Foreskin keratinocyte (primary cell): ENCODE measurements at places on chromosomes 16 and 17.

DNA sequence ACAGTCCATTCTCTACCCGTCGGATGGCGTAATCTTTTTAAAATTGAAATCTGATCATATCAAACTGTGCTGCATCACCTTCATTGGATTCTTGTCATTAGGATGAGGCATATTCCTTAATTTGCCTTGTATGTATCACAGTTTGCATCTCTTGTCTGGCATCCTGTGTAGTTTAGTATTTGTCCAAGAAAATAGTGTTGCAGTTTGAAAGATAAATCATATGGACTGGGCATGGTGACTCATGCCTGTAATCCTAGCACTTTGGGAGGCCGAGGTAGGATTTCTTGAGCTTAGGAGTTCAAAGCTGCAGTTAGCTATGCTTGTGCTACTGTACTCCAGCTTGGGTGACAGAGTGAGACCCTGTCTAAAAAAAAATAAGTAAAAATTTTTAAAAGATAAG lies 5.8 kb upstream of the RSL1D1 start:
- DNase-seq = no peak

DNA sequence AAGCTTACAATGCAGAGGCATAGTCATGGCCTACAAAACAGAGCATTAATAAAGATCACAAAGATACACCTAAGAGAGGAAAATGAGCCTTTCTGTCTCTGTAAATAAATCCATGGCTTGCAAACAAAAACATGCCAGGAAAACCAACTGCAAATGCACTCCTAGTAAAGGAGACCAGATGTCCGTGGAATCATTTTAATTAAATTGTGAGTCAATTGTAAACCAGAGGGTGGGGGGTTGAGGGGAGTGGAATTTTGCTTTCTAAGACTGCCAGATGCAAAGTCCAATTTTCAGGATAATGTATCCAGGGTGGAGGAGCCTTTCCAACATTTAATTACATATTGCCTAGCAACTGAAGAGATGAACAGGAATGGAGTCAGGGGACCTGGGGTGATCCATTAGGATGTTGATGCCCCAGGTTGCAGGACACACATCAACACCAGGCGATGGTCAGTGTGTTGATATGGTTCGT lies 390.3 kb upstream of the CCL2 start:
- DNase-seq = no peak

- DNase-seq = no peak
Measured at GRCh38 chr17:40089077-40089895, 11.1 kb downstream of the NR1D1 start.

DNA sequence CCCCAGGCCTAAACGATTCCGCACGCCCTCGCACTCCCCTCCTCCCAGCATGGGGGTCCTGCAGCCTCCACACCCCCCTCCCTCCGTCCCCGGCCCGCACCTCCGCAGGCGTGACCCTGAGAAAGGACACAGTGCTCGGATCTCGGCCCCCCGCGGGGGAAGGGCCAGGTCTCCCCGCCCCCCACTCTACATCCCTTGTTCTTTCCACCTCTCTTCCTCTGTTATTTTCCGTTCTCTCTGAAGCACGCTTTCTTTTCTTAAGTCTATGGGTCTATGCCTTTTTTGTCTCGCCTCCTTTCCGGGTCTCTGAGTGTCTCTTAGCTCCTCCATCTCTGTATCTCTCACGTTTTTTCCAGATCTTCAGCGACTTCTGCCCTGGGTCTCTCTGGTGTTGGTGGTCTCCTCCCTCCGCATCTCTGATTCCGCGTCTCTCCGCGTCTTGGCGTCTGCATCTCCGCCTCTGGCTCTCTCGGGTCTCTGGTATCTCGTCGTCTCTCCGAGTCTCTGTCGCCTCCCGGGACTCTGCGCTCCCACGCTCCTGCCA lies 2.1 kb upstream of the HES7 start:
- DNase-seq = no peak

- no peak for DNase-seq
Measured at GRCh38 chr17:2266045-2266864, 37.3 kb downstream of the SMG6 start.

DNA sequence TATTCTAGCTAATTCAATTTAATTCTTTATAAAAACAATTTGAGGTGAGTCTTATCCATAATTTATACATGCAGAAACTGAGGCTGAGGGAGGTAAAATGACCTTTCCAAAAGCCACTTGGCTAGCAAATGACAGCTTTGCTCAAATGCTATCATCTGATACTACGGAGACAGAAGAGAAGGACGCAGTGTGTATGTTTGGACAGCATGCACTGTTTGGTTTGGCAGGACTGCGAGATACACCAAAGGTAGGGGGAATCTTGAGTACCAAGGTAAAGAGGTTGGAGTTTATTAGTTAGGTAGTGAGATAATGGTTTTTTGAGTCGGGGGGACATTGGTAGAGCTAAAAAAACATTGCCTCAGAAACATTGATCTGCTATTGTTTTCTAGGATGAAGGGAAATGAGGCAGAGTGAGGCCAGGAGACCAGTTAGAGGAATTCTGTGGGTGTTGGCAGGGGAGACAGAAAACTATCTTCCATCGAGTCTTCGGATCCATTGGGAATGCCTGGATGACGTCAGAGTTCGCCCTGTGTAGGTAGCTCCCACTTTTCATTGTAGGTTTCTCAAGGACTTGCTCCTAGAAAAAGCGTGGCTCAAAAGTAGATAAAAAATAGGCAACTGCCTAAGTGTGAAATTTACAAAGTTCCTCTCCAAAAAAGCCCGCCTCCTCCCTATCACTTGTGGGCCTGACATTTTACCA lies 2.5 kb upstream of the HS3ST4 start:
- DNase-seq = no peak

DNA sequence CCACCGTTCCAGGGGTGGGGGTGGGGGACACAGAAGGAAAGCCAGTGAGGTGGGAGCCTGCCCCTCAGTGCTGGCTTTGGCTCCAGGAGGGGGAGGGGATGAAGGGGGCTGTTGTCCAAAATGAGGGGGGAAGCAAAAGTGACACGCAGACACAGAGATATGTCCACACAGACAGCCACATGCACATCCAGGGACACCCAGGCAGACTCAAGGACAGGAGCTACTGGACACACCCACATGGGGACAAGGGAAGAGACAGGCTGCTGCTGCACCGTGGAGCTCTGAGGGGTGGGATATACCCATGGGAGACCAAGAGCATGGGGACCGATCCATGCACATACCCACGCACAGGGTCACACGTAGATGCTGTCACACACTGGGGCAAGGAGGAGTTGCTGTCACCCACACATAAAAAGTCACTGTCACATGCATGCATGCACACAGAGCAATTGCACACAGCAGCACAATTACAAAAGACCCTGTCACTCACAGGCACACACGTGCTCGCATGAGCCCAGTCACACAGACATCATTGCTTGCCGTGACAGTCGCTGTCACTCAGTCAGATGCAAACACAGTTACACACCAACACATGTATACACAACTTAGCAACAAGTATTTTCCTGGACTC lies 1.3 kb downstream of the THRA start:
- no peak for DNase-seq

DNA sequence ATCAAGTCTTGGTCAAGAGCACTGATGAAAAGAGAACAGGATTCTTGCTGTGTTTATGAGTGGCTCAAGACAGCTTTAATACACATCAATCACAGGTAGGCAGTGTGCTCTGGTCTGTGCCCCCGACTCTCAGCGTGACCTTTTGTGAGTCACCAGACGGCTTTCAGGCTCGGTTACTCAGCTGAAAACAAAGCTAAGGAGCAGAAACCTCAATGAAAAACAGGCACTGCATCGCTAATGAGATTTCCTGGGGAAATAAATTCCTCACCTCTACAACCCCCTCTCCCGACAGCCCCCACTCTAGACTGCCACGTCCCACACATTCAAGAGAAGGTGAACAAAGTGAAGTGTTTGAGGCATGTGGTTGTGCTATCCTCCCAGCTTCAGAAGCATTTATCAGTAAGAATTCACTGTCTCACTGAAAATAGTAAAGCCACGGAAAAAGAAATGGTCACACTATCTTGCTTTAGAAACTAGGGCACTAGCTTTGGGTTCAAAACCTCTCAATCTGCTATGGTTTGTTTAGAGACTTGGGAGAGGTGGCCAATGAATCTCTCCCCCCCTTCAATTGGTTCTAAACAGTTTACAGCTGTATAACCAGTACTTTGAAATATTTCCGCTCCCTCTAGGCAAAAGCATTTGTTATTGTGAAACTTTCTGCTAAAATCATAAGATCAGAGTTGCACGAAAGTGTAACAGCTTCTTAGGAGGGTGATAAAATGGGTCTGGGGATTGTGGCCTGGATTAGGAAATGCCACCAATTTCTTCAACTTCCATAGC lies 199.5 kb upstream of the PMFBP1 start:
- DNase-seq = no peak

- DNase-seq = no peak
Measured at GRCh38 chr16:3479654-3480216, 15.6 kb downstream of the C16orf90 start.

DNA sequence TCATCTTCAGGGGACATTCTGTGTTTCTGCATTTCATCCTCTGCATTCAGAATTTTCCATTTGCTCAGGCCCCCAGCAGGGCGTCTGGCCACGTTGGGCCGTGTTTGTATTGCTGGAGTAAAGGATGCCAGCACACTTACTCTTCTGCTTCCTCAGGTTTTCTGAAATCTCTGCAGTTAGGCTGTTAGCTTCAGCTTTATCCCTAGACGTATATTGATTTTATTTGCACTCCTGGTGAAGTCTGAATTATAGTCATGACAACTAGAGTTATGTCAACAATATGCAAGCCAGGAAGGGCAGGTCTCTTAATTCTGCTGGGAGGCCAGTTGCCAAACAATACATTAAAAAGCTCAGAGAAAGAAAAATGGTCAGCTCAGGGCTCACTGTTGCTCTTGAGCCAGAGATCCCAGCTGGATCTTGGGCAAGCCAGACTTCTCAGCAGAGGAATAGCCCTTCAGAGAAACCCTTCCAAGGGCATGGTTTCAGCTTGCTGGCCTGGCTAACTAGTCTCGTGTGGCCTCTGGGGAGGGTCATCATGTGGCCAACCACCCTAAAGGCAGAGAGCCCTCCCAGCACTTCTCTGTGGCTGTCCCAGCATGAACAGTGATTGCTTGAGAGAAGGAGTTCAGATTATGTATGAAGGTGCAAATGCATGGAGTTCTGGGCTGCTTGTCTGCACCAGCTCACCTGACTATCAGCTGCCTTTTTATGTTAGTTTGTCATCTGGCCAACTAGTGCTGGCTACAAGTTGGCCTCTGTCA lies 110.2 kb upstream of the CACNG5 start:
- no peak for DNase-seq

GRCh38 chr16:20925751-20926150 lies 25.2 kb downstream of the LYRM1 start:
- DNase-seq = no peak

- no peak for DNase-seq
Measured at GRCh38 chr16:25121824-25122600, 10.5 kb downstream of the LCMT1 start.

GRCh38 chr17:42163113-42163512 lies 8.3 kb upstream of the RAB5C start:
- no peak for DNase-seq

- DNase-seq = no peak
Measured at GRCh38 chr16:5633845-5634440, 536.3 kb upstream of the EEF2KMT start.

DNA sequence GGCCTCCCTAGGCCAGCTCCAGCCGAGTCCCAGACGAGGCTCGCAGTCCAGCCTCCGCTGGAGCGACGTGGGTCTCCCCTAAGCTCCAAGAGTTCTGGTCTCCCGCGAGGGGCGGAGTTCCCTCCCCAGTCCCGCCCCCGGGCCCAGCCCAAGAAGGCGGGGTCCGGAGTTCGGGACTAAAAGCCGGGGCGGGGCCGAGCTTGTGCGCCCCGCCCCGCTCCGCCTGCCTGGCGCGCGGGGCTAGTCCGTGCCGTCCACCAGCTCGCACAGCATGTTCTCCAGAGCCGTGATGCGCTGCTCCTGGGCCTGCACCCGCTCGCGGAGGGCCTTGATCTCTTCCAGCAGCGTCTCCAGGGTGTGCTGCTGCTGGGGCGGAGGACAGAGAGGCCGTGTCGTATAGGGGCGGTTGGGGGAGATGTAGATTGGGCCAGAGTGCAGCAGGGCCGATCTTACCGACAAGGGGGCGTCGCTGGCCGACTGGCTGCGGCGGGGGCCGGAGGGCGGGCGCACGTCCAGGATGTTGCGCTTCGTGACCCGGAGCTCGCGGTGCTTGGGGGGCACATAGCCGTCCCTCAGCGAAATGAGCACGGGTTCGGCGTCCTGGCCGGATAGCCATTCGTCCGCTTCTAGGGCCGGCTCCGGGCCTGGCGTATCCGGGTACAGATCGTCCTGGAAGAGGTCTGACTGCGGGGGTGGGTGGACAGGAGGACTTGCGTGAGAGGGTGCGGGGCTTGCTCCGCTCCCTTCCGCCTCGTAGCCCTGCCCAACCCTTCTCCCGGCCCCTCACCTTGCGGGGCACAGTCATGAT lies 7.0 kb downstream of the CORO6 start:
- DNase-seq = no peak

DNA sequence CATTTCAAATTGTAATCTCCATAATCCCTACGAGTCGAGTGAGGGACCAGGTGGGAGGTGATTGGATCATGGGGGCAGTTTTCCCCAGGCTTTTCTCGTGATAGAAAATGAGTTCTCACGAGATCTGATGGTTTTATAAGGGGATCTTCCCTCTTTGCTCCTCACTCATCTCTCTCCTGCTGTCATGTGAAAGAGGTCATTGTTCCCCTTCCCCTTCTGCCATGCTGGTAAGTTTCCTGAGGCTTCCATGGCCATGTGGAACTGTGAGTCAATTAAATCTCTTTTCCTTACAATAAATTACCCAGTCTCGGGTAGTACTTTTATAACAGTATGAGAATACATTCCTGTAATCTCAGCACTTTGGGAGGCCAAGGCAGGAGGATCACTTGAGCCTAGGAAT lies 76.7 kb upstream of the MARCHF10 start:
- DNase-seq = no peak

- DNase-seq = no peak
Measured at GRCh38 chr17:81958633-81959342, 2.2 kb downstream of the NOTUM start.

GRCh38 chr16:28991687-28992086 lies 6.8 kb downstream of the LAT start:
- DNase-seq = no peak

GRCh38 chr16:80503107-80503506 lies 37.7 kb upstream of the DYNLRB2 start:
- DNase-seq = no peak

- peak; percentile 34 for DNase-seq
Measured at GRCh38 chr17:14859542-14859941, 405.6 kb downstream of the PMP22 start.

- peak; percentile 51 for DNase-seq
Measured at GRCh38 chr17:60102632-60103096, 23.9 kb upstream of the HEATR6 start.

DNA sequence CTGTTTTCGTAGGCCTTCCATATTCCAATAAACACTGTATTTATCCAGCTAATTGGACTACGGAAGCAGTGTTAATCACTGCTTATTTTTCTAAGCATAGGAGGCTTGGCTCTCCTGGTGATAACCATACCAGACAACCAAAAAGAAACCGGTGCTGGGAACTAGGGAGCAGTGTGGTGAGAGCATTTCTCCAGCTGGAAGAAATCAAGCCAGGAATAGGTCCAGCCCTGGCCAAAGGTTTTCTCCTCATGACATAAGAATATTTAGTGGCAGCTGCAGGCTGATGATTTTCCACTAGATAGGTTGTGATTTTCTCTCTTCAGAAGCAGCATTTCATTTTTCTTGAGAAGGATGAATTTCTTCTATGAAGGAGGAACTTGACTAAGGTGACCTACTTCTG lies 141.5 kb downstream of the TRIM37 start:
- DNase-seq = no peak

GRCh38 chr16:85928401-85928820 lies 29.4 kb downstream of the IRF8 start:
- no peak for DNase-seq

GRCh38 chr16:31298958-31299357 lies 39.2 kb downstream of the ITGAM start:
- no peak for DNase-seq
